Spleen (tissue), 13 donors: ENCODE measurements at places on chromosomes 1 and 21. TPM values are rescaled to one million over a fixed set of nuclear protein-coding genes. Genes with fewer than 3 reads are reported as not detected.

Gene SYT2
- 0.03 TPM for total RNA-seq

Gene AIRE
- 0.10 TPM for total RNA-seq

Gene RUNX3
- 52.9 TPM for total RNA-seq

Gene EFHD2
- 168 TPM for total RNA-seq

Gene UBL4B
- total RNA-seq = not detected

Gene KCNJ9
- total RNA-seq = not detected

Gene MTARC2
- total RNA-seq = 27.2 TPM

Gene OR1C1
- not detected for total RNA-seq

Gene LCE1C
- total RNA-seq = not detected

Gene SPATA45
- not detected for total RNA-seq

Gene SLC35A3
- total RNA-seq = 26.5 TPM

Gene CRYAA
- total RNA-seq = not detected

Gene CCDC30
- total RNA-seq = 3.6 TPM

Gene FAM3B
- 1.3 TPM for total RNA-seq

Gene FMOD
- total RNA-seq = 21.1 TPM

Gene ATP6V1G3
- total RNA-seq = not detected

Gene CD48
- total RNA-seq = 162 TPM

Gene CELA3B
- 1.8 TPM for total RNA-seq
